GM03348 (cell line): ENCODE measurements at places on chromosomes 4 and X.
A peak's percentile ranks its signal among the peaks of the same experiment; 100 is the strongest.

DNA sequence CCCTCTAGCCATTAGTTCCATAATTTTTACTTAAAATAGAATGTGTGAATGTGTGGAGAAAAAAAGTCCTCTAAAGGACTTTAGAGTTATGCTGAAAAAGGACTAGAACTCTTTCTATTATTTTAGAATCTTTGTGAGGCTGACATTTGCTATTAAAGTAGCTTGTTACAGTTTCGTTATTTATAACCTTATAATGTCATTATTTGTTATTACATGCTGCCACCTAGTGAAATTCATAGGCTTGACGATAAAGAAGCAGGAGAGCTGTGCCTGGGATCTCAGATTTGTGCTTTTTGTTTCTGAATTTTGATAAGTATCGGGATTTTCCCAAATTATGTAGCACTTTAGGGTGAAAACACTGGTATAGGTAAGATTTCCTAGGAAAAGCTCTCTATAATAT is 38.5 kb upstream of the TAPT1 start:
- peak; percentile 66 for DNase-seq

DNA sequence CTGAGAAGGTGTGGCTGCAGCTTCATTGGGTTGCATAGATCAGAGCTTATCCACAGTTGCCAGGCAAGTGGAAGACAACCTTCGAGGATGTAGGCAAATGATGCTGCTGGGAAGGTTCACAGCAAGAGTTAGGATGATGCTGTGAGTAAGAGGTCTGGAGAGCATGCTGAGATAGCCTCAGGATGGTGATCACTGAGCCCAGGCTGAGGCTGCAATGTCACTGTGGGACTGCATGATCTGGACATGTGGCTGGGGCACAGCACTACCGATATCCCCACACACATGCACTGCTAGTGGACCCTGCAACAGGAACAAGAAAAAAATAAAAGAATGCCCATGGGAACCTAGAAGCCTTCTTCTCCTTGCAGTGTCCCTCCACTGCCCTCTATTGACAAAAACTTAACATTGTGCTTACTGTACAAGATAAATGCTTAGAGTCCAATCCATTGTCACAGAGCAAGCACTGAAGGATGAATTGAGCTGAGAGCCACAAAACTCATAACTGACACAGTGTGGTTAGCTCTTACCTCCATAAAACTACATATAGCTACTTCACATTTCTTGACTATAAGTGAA is 105.6 kb downstream of the CNKSR2 start:
- peak; percentile 48 for DNase-seq

- no peak for DNase-seq
These were observed 282.5 kb upstream of the PITX2 start for GRCh38 chr4:110905367-110905766.

DNA sequence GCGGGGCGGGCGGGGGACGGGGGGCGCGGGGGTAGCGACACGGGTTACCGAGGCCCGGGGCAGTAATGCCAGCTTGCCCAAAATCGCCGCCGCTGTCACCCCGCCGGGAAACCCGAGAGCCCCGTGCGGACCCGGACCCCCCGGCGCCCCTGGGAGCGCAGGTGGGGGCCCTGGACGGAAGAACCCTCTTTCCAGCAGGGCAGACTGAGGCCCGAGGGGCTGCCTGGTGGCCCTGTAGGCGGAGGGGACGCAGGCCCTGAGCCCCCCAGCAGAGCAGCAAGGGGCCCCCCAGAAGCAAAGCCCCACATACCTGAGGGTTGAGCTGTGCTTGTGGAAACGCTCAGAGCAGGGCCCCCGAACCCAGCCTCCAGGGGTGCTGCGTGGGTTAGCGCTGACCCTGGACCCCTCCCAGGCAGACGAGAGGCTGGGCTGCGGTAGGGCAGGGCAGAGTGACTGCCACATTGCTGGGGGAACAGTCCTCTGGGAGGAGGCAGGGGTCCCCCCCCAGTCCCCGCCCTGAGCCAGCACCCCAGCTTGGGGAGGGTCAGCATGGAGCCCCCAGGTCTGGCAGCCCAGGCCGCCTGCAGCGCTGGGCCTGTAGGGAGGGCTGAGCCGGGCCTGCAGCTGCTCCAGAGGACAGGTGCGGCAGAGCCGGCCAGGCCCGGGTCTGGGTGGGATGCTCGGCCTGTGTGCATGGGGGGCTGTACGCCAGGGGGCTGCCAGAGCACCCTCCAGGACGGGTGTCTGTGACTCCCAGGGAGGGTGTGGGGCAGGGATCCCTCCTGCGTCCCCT is 646 bp downstream of the DOK7 start:
- DNase-seq = no peak

GRCh38 chrX:126982158-126982557 is 162.6 kb downstream of the PRR32 start:
- no peak for DNase-seq

DNA sequence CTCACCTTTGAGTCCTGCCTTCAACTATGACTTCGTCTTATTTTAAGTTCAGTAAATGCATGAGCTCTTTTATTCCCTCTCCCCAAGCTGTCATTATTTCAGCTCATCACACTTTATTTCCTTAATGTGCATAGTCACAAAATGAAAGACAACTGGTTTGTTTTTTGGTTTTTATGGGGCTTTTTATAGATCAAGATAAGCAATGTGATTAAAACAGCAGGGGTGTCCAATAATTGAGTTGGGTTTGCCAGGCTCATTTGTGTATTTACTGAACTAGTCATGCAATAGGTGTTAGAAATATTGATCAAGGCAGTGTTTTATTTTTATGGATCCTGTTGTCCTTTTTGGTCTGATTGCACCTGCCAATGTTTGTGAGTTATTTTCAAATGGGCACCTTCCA is 102.2 kb downstream of the FRMPD4 start:
- no peak for DNase-seq

DNA sequence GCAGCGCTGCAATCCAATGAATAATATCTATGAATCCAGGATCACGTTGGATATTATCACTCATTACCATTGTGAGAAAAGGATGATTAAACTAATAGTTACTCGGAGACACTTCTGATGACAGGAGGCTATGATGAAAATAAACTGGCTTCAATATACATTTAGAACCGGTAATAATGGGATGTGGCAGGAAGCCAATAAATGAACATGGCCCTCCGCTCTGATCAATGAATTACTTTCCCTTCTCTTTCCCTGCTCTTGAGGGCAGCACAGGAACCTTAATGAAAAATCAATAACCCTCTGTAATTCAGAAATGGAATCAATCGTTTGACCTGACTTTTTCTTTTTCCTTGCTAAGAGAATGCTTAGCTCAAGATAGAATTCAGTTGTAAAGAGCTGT is 103.9 kb upstream of the PAQR3 start:
- no peak for DNase-seq

DNA sequence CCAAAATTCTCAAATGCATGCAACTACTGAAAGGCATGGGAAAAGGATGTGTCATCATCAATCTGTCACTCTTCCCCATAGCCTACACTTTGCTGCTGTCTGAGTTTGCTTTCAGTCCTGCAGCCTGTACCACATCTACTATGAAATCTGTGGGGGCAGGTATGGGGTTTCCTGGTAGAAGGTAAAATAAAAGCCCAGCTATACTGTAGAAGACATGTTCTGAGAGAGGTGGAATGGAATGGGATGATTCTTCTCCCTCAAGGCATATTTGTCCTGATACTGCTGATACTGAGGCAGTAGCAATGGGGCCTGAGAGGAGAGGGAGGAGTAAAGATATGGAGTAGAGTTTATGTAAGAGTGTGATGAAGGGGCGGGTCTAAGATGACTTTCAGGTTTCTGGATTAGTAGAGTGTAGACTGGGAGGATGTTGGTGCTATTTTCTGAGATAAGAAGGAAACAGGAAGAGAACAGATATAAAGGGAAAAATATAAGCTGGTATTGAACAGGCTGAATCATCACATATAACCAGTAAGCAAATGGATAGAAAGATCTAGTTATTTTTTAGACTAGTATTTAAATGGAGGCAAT is 38.7 kb upstream of the GYPA start:
- DNase-seq = no peak

DNA sequence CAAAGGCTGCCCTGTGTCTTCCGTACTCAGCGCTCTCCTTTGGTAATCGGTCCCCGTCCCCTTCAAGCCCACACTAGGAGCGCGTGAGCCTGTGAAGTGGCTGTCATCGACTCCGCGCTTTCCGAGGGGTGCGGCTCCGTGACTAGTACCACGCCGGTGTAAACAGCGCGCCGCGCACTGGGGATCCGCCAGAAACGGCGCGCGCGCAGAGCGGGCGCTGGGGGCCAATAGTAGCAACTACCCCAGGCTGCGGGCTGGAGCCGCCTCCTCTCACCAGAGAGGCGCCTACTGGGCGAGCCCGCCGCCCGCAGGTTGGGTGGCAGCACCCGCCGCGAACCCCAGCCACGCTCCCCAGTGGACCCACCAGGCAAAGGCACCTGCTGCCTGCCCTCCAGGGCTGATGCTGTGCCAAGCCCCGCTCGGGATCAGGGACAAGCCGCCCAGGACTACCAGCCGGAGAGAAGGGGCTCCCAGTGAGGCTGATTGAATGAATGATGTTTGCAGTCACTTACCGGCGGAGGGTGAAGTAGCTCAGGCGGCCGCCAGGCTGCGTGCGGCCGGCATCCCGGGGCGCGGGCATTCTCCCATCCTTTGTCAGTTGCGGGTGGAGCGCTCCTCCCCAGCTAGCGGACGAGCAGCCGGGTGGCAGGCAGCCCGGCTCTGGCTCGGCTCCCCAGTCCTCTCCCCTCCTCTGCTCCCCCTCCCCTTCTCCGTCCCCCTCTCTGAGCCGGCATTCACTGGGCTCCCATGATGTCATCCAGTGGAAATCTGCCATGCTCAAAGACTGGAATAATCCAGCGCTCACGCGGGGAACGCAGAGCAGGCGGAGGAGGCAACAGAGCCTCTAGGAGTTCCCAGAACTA is 370.3 kb upstream of the SMIM31 start:
- peak; percentile 2 for DNase-seq

DNA sequence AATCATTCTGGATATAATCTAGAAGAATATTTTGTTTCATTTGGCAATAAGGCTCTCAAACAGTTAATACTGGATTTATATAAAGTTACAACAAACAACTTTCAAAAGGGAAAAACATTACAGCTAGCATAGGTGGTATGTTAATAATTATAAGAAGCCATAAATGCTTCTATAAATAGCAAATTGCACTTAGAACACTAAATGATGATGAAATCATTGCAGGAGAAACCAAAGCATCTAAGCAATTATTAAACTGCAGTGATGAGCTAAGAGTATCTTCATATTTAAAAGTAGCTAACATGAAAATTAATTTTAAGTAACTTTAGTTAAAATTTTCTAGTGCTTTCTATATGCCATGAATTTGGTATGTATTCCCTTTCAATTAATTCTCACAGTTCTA is 189.5 kb downstream of the CENPC start:
- DNase-seq = no peak

GRCh38 chr4:32145987-32146386 is 1425.8 kb downstream of the PCDH7 start:
- DNase-seq = no peak

DNA sequence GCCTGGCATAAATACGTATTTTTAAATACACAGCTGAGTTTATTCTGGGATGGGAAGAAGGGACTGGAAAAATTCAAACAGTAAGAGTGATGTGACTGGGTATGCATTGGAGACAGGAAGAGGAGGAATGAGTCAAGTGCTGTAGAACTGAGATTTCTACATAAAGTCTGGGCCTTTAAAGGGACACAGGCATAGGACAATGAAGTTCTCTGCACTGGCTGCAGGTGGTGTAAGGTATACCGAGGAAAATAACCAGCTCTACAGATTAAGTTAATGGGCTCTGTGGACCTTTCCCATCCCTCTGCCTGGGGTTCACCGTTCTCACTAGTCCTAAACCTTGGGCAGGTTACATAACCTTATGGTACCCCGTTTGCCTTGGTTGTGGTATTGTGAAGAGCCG is 68.7 kb downstream of the DHX15 start:
- no peak for DNase-seq

GRCh38 chr4:153486281-153487151 is 20.4 kb downstream of the TMEM131L start:
- DNase-seq = peak; percentile 86
